Activated T-cell treated with anti-CD3 and anti-CD28 coated beads, Interleukin-2, amount 50 U/mL, for 72 hours (primary cell): ENCODE measurements at places on chromosomes 7 and 10. TPM values are rescaled to one million over a fixed set of nuclear protein-coding genes. Genes with fewer than 3 reads are reported as not detected.

The FAM25A gene
- not detected for total RNA-seq

The HERC4 gene
- total RNA-seq: 73.5 TPM

The SUN3 gene
- total RNA-seq: 0.99 TPM

The HOXA1 gene
- 0.58 TPM for total RNA-seq

The ANXA8L1 gene
- 0.51 TPM for total RNA-seq

The PRPS1L1 gene
- not detected for total RNA-seq

The LRIT1 gene
- not detected for total RNA-seq

The PLA2G12B gene
- total RNA-seq: not detected

The OPN1SW gene
- total RNA-seq: not detected

DNA sequence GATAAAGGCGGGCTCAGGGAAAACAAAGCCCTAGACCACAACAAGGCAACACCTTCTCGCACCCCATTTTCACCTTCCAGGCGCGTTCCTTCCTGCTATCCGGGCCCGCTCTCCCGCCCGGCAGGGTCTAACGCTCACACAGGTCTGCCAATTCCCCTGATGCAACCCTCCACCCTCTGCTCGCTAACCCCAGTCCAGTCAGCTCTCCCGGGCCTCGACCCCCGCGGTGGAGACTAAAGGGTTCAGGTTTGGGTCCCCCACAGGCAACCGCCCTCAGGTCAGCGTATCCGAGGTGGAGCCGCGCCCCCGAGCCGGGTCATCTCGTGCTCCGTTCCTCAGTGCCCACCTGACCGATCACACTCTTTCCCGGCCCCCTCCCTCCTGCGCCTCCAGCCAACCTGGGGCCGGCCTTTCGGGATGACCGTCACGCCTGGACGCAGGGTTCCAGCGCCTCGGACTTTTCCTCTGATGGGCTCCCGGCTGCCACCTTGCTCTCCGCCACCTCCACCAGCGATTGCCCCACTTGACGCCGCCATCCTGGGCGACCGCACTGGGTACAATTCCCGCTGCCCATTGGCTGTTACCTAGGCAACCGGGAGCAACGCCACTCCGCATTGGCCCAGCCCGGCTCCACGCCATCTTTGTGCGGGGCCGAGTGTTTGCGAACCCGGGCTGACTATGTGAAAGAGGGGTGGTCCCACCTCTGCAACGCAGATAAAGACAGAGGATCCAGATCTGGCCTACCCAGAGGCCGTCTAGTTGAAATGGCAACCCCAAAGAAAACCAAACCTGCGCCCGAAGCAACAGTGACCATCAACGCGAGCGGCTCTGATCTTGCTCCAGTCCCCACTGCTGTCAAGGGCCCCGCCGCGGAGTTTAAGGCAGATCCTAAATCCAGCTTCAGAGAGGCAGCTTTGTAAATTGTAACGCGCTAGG lies at the start of gene MORN4:
Gene MORN4, minus strand, starts transcription at position 552 of the 936 bp plus-strand sequence. CDS start 13,847 bp downstream, outside the sequence.
- peak; percentile 95 for DNase-seq

DNA sequence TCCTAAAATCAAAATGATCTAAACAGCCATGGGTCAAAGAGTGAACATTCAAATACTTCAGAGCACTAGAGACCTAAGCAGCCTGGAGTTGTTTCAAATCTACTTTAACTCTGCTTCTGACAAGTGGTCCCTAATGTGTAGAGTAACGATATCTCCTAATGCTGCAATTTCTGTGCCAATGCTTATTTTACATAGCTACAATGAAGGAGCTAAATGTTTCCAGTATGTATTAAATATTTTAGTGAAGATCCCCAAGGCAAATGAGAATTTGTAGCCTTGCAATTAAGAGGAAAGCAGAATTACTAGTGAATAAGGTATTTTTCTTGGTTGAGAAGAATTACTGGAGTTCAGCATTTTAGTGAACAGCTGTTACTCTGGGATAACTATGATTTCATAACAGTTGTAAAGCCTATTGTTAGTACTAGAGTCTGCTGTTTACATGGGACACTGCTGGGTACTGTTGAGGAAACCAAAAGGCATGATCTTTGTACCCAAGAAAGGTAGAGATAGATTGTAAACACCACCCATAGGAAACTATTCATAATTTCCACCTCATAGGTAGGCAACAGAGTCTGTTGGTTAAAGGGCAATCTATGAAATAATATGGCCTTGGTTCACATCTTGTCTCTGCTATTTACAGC lies 271.9 kb downstream of the PLXDC2 start:
- no peak for DNase-seq

- DNase-seq: no peak
Observed at GRCh38 chr7:36029853-36030515, 123.1 kb upstream of the EEPD1 start.

GRCh38 chr10:6840766-6841165 lies 260.7 kb upstream of the PRKCQ start:
- no peak for DNase-seq

DNA sequence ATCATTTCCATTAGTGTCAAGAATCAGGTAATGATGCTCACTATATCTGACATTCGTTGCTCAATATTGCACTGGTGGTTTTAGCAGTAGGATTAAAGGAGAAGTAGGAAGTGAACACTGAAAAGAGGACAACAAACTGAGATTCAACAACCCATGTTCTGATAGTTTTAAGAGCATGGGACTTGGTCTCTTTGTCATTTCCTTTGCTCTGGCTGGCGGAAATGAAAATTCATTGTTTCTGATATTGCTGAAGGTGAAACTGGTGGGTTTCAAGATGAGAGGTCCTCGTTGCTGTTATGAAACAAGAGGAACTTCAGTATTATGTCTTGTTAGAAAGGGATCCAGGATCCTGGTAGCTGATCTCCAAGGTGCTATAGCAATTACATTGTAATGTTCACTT lies 129.0 kb downstream of the DNAH11 start:
- DNase-seq: peak; percentile 15

GRCh38 chr7:101921061-101921460 lies 103.6 kb downstream of the CUX1 start:
- no peak for DNase-seq

GRCh38 chr10:18400906-18401245 lies 250.5 kb downstream of the NSUN6 start:
- no peak for DNase-seq

DNA sequence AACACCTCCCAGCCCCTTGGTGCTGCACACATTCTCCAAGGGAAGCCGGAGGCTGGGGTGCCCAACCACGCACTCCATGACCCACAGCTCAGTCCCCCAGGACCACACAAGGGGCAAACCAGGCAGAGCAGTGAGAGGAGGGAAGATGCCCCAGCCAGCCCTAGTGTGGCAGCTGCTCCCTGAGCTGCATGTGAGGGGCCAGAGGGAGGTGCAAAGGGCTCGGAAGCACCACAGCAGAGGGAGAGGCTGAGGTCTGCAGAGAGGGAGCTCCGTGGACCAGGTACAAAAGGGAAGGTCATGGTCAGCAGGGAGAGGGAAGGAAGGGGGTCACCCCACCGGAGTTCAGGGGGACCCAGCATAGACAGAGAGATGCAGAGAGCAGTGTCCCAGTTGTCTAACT lies 1.5 kb upstream of the CALML5 start:
- DNase-seq: no peak

GRCh38 chr7:107165341-107165740 lies 3.5 kb upstream of the HBP1 start:
- no peak for DNase-seq

DNA sequence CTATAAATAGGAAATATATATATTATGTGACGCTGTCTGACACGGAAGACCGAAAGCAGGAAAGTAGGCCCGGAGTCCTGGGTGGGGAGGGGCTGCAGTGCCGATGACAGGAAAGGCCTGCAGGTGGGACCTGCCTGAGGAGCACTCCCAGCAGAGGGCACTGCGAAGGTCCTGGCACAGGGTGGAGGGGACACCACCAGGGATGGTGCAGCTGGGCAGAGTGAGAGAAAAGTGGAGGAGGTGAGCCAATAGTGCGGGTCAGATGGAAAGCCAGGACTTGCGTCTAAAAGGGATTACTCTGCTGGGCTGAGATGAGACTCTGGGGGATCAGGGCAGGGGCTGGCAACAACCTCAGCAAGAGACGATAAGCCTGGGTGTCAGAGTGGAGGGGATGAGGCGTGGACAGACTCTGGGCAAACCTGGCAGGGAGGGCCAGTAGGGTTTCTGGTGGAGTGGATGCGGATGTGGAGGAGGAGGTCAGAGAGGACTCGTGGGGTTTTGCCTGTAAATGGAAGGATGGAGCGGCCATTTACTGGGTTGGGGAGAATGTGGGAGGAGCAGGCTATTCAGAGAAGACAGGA lies 118.2 kb upstream of the ZNF746 start:
- DNase-seq: no peak

DNA sequence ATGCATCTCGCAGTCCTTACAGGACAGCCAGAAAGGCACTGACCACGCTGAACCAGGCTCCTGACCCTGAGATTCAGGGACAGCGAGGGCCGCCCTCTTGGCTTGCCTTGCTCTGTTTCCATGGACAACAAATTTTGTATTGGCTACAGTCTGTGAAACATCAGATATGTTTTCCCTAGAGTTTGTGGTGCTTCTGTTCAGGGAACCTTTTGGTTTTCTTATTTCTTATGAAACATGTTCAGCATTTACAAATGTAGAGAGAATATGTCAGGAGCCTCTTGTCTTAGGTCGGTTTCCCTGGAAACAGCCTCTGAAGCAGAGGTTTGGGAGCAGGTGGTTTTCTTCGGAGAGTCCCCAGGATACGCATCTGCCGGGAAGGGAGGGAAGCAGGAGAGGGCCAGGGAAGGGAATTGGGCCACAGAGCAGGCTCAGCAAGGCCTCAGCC lies 260.1 kb downstream of the CCDC3 start:
- no peak for DNase-seq

- no peak for DNase-seq
Observed at GRCh38 chr10:98967601-98968000, 268.1 kb downstream of the HPSE2 start.

- DNase-seq: no peak
Observed at GRCh38 chr7:30281791-30282190, 2.6 kb upstream of the ZNRF2 start.

- no peak for DNase-seq
Observed at GRCh38 chr7:149036676-149037075, 8.4 kb upstream of the PDIA4 start.

- no peak for DNase-seq
Observed at GRCh38 chr7:34036972-34037792, 131.8 kb downstream of the BMPER start.

DNA sequence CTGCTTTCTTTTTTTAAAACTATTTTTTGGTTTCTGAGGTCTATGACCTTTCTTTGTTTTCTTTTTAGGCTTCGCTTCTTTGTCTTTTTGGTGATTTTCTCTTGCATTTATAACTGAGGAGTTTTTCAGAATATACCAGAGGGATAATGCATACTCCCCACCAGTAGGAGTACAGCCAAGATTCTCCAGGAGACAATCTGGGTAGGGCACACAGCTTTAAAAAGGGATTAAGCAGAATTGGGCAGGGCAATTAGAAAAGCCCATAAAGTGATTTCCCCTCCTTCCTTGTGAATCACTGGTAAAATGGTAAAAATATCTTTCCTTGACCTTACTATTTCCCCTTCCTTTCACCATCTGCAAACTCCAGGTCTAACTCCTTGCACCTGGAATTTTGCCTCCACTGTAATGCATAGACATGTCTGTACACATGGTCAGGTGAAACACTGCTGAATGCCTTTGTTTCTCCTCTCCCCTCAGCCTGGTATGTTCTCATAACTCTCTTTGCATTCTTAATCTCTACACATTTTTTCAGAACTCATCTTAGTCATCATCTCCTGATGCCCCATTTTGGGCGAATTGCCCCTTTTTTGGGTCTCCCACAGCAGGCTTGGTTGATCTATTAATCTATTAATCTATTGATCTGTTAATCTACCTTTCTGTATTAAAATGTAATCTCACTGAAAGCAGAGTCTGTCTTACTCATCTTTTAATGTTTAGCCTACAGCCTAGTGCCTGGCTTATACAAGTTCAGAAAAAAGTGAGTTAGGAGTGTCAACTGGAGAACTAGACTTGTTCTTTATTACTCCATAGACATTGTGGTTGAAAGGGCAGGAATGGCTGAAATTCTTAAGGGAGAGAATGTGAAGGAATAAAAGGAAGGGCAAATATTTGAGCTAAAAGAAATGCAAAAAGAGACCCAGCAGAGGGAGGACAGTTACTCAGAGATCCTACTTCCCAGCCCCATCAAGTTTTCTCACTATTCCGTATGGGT lies 64.6 kb downstream of the MDFIC start:
- no peak for DNase-seq

DNA sequence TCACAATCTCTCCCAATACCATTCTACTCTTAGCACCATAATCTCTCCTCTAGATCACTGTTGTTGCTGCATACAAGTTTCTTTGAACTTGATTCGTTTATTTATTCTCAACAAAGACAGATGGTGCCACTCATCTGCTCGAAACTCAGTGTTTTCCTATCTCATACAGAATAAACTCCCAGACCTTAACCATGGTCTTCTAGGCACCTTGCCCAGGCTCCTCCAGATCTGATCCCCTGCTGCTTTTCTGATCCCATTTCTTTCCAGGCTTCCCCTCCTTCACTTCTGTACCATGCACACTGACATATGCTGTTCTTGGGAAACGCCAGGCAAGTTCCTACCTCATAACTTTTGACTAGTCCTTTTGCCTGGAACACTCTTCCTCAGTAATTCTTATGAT lies 645.7 kb downstream of the DNAJB9 start:
- no peak for DNase-seq

- no peak for DNase-seq
Observed at GRCh38 chr10:74814797-74815196, 11.6 kb upstream of the KAT6B start.

GRCh38 chr7:71601851-71602250 lies 469.9 kb downstream of the GALNT17 start:
- DNase-seq: no peak

GRCh38 chr7:130277763-130278643 lies 11.3 kb downstream of the CPA2 start:
- DNase-seq: no peak

GRCh38 chr10:23715363-23715762 lies 276.5 kb downstream of the OTUD1 start:
- DNase-seq: no peak

DNA sequence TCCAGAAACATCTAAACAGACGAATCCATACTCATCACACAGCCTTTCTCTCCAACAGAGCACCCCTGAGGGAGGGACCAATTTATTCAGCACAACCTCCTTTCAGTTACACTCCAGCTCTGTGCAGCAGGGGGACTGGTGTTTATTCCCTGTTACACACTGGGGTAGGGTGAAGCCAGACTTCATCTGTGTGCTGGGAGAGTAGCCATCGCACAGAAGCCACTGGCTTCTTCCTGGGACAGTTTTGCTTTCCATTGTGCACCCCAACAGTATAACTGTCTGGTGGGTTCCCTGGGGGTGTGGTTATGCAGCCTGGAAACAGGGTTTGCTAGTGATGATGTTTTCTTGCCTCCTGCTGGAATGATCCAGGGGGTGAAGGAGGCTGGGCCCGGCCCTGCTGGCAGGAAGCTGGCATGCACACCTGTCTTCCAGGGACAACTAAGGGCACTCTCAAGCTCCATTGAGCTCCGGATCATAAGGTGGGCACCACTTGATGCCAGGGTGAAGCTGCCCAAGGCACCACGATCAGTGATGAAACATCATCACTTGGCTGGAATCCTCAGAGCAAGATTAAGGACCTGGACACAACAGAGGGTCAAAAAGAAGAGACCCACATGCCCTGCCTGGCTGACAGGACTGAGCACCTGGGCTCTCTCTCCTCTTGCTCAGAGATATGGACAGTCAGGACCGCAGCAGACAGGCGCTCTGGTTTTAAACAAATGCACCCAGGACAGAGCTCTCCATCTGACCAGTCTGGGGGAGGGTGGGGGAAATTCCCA lies 293.2 kb downstream of the GRID1 start:
- DNase-seq: no peak

GRCh38 chr7:115910541-115911164 lies 119.9 kb downstream of the TFEC start:
- no peak for DNase-seq

GRCh38 chr7:28165961-28166955 lies 14.3 kb downstream of the JAZF1 start:
- DNase-seq: no peak
